GM23248 (cell line): ENCODE measurements at places on chromosomes 3 and 15. TPM values are rescaled to one million over a fixed set of nuclear protein-coding genes. Genes with fewer than 3 reads are reported as not detected.
A peak's percentile ranks its signal among the peaks of the same experiment; 100 is the strongest.

The EFCC1 gene
- total RNA-seq, result not detected in 2 replicates

The CYP11A1 gene
- 0.25 and 0.32 TPM in 2 replicates for total RNA-seq

The SCN11A gene
- not detected in 2 replicates for total RNA-seq

DNA sequence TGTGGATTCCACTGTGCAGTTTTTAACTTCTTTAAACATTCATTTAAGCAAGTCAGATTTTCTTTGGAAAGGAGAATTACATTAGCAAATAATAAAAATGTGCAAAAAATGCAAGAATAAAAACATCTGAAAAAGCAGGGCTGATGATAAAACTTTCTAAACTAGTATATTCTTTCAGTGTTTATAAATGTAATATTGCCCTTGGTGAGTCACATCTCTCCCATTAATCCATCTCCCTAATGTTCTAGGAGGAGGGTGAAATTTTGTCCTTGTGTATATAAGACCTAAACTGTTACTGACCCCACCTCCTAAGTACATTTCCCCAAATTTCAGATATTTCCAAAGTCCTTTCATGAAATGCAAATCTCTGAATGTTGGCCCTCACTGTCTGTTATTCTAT lies 28.5 kb upstream of the DCUN1D1 start:
- DNase-seq, result no peak

GRCh38 chr3:176988795-176989194 lies 208.5 kb downstream of the TBL1XR1 start:
- DNase-seq, result no peak

GRCh38 chr3:170397685-170398084 lies 21.0 kb upstream of the CLDN11 start:
- no peak for DNase-seq

DNA sequence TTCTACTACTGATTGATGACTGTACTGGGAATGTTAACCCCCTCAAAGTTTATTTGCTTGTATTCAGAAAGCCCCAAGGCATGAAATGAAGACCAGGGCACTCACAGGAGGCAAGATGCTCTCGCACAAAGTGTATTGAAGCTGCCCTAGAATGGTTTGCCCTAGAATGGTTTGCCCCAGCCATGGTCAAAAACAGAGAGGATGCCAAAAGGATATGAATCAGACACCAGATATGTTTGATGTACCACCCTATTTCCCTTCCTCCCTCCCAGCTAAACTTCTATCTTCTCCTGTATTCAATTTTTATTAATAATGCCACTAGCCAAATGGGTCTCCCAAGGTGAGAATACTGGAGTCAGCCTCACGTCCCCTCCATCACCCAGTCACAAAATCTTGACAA lies 101.3 kb downstream of the TMCO5A start:
- DNase-seq, result peak; percentile 49

DNA sequence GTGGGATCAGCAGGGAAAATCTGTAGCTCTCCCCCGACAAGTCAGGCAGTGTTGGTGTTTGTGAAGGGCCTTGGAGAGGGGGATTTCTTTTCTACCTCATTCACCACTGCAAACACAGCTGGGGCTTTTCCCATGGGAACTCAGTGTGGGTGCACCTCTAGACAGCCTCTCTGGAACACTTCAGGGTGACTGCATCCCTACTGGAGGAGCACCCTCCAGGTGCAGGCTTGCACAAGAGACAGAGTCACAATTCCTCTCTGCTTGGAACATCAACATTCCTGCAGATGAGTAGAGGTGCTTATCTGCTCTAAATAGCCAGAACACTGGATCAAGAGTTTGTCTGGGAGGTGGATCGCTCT lies 72.7 kb upstream of the AKAP13 start:
- DNase-seq, result no peak
